ENCODE measurements at places on chromosomes 2 and 18. TPM values are rescaled to one million over a fixed set of nuclear protein-coding genes. Genes with fewer than 3 reads are reported as not detected.

POTEC gene
- total RNA-seq, result 2.9 TPM

FLACC1 gene
- not detected for total RNA-seq

SIX3 gene
- 0.24 TPM for total RNA-seq

C1QL2 gene
- not detected for total RNA-seq

LYPD6B gene
- 8.0 TPM for total RNA-seq

TFPI gene
- 43.8 TPM for total RNA-seq

VSNL1 gene
- 0.09 TPM for total RNA-seq

RPRM gene
- 0.40 TPM for total RNA-seq

DUSP2 gene
- total RNA-seq, result 24.4 TPM

REG3A gene
- not detected for total RNA-seq
